ENCODE measurements at places on chromosomes 13 and 19.

- no peak for DNase-seq
These were observed 4.2 kb downstream of the TMEM259 start for GRCh38 chr19:1016647-1017114.

GRCh38 chr13:65600702-65601101 lies 1629.4 kb downstream of the PCDH9 start:
- no peak for DNase-seq

GRCh38 chr13:30796132-30796572 lies 60.8 kb downstream of the ALOX5AP start:
- DNase-seq, result no peak

DNA sequence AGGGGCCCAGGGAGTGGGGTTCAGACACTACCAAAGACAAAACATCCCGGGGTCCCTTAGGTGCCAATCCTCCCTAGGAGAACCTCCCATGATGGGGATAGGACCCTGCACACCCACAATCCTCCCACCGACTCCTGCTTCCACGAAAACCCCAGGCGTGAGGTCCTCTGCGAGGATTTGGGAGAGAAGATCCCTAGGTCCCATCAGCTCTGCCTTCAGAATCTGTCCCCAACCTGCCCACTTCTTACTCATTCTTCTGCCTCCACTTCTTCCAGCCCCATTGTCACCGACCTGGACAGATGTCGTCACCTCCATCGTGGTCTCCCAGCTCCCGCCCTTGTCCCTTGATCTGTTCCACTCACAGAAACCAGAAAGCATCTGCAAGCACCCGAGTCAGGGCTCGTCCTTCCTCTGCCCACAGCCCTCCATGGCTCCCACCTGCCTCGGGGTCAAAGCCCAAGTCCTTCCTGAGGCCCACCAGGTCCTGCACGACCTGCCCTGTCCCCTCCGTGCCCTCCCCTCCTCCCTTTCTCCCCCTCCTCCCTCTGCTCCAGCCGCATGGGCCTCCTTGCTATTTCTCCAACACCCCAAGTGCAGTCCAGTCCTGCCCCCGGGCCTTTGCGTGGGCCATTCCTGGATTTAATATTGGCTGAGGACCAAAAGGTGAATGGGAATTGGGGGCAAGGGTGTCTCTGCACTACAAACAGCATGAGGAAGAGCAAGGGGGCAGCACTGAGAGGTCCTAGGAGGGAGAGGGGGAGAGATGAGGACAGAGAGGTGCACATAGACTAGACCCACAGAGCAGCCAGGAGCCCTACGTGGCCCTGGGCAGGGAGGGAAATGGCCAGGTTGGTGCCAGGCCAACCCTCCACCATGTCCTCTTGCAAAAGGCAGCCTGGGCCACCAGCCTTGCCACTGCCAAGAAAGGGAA lies 51.3 kb downstream of the PTPRS start:
- DNase-seq, result no peak

- no peak for DNase-seq
These were observed 33.9 kb upstream of the TPT1 start for GRCh38 chr13:45374917-45375316.

- no peak for DNase-seq
These were observed 1724.2 kb downstream of the PCDH9 start for GRCh38 chr13:65505941-65506340.

- no peak for DNase-seq
These were observed 392.5 kb upstream of the DACH1 start for GRCh38 chr13:72259528-72259927.

- DNase-seq, result no peak
These were observed 19.2 kb downstream of the C13orf42 start for GRCh38 chr13:51091839-51092238.

- no peak for DNase-seq
These were observed 3.9 kb upstream of the IL12RB1 start for GRCh38 chr19:18090545-18091216.

DNA sequence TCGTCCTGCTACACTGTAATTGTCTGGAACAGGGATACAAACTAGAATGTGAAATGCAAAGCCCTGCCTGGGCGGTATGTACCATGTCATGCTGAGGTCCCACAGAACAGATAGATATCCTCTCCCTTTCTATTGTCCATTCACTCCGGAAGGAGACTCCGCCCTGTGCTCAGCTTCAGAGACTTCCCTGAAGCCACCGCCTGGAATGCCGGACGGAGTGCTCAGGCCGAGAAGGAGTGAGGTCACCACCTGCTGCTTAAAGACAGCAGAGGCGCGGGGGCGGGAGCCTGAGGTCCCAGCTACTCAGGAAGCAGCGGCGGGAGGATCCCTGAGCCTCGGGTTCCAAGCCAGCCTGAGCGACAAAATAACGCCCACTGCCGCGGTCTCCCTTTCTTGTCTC lies 890 bp upstream of the ZNF611 start:
- no peak for DNase-seq

All from stimulated activated CD4-positive, alpha-beta T cell treated with anti-CD3 and anti-CD28 coated beads, Interleukin-1b, Interleukin-23, amount 100 ng/mL, for 1 hour (primary cell).